ENCODE measurements at places on chromosomes 3 and 15.

- DNase-seq = no peak
Observed at GRCh38 chr15:71801935-71802655, 8.3 kb upstream of the NR2E3 start.

DNA sequence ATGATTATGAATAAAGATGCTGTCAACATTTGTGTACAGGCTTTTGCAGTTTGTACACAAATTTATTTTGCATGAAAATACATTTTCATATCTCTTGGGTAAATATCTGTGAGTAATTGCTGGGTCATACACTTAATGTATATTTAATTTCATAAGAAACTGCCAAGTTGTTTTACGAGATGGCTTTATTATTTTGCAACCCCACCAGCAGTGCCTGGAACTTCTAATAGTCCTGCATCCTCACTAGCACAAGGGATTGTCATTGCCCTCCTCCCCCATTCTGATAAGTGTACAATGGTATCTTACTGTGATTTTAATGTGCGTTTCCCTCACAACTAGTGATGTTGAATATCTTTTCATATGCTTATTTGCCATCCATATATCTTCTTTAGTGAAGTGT, 45.2 kb downstream of the ASTE1 start:
- DNase-seq = no peak

DNA sequence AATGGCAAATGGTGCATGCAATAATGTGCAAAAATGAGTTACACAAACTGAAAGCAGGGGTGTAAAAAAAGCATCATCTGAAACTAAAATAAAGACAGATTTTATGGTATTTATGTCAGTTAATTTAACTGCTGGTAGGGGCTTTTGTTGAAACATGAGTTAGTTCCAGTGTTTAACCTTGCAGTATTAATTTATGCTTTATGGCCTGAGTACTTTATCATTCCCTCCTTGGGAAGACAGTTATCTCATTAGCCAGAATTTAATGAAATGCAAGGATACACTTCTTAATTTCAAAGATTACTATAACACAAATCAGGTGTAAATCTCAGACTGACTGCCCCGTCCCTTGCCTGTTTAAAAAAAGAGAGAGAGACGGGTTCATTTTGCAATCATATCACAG, 240.1 kb upstream of the MEIS2 start:
- no peak for DNase-seq

- DNase-seq = no peak
Observed at GRCh38 chr3:142149673-142149992, 289 bp upstream of the TFDP2 start.

- DNase-seq = no peak
Observed at GRCh38 chr3:49966233-49966942, 26.4 kb downstream of the RBM6 start.

- no peak for DNase-seq
Observed at GRCh38 chr3:18888370-18888769, 259.9 kb upstream of the KCNH8 start.

DNA sequence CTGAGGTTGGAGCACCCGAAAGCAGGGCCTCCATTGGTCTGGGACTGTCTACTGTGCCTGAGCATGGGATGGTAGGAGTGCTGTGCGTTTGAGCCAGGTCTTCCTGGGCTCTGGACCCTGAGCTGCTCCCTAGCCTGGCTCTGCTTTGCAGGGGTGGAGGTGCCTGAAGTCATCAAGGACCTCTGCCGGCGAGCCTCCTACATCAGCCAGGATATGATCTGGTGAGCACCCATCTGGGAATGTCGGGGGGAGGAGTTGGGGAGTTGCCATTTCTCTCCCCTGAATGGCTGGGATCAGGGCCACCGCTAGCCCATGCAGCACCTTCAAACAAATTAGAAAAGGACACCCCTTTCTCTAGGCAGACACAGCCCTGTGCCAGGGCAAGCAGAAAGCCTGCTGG, 20.7 kb downstream of the DUOX1 start:
- DNase-seq = no peak

- DNase-seq = no peak
Observed at GRCh38 chr3:70861234-70861633, 548.8 kb upstream of the MDFIC2 start.

GRCh38 chr3:184379358-184380184, at the start of gene CHRD:
Gene CHRD (plus strand): TSS chr3:184380054. CDS start chr3:184380319, 265 bp downstream.
- no peak for DNase-seq

- DNase-seq = no peak
Observed at GRCh38 chr15:76177491-76178040, 117.8 kb downstream of the TMEM266 start.

GRCh38 chr3:330494-331115, 134.0 kb downstream of the CHL1 start:
- no peak for DNase-seq

DNA sequence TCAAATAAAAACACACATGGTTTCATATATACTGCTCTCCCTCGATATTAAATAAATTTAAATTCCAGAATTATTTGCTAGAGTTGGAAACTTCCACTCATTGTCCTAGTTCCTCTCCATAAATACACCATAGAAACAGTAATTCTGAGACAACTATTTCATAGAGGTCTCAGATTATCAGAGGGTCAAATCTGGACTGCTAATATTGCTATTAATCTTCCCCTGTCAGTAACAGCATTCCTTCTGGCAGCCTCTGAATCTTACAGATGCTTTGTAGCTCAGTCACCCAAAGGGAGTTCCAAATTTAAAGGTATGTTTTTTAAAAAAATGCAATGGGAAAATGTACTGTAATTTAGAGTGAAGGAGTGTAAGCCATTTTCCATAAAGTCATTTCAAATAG, 428.8 kb downstream of the PYDC2 start:
- no peak for DNase-seq

DNA sequence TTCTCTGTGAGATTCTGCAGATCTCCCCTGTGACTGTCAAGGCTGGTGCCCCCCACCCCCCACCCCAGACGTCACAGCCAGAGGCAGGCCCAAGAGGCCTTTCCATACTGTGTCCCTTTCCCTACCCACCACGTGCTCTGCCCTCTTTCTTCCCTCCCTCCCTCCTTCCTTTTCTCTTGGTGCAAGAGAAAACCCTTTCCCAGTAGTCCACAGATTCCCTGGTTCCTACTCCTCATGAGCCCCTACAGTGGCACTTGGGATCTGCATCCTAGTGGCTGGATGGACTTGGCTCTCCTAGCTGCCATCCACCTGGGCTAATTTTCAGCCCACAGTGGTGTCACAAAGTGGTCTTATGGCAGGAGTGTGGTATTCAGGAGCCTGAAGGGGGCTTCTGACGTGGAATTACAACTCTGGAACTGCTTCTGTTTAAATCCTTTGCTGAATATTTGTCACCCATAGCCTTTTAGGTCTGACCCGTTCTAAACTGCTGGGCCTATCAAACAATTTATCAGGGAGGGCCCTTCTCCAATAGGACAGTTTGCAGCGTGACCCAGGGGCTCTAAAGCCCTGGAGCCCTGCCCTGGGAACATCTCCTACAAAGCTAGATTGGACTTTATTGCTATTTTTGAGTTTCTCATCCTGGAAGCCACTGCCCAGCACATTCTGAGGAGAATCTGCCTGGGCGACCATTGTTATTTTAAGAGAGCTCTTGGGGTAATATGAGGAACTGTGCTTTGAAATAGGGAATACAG, 35.3 kb downstream of the KLF13 start:
- no peak for DNase-seq

DNA sequence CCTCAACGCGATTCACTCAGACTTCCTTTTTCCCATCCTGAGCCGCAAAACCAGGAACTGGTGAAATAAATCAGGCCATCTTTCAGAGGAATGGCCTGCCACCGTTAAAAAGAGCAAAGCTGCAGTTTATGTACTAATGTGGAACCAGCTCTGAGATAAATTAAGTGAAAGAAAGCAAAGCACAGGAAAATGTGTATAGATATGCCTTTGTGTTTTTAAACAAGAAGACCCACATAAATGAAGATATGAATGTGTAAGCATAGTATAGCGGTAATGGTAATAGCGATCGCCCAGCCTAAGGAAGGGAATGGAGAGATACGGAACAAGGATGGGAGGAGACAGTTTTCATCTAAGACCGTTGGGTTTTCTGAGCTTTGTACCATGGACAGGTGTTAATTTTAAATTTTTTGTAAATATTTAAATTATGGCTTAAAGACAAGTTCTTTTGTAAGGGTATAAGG, 30.8 kb upstream of the RPN1 start:
- DNase-seq = no peak

- DNase-seq = no peak
Observed at GRCh38 chr15:44340410-44340809, 51.9 kb downstream of the GOLM2 start.

DNA sequence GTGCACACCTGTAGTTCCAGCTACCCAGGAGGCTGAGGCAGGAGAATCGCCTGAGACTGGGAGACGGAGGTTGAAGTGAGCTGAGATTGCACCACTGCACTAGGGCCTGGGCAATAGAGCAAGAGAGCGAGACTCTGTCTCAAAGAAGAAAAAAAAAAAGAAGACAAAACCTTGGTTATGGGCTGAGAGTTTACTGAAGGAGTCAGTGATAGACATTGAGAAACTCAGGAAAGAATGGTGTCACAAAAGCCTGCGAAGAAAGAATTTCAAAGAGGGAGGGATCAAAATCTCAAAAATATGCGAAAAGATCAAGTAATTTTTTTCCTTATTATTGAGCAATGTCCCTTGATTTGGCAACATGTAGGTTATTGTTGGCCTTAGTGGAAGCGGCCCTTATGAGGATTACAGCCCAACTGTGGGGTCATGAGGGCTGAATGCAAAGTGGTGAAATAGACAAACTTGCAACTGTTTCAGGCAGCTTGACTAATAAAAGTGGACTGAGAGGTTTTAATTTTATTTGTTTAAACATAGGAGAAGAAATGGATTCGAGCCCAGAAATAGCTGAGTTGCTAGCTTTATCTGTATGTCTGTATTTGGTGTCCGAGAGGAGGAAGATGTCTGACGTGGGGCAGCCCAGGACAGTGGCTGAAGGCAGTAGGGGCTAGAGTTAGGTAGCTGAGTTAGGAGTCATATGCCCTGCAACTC, 18.8 kb upstream of the CELF6 start:
- no peak for DNase-seq

- no peak for DNase-seq
Observed at GRCh38 chr3:188037965-188038581, 115.9 kb upstream of the LPP start.

DNA sequence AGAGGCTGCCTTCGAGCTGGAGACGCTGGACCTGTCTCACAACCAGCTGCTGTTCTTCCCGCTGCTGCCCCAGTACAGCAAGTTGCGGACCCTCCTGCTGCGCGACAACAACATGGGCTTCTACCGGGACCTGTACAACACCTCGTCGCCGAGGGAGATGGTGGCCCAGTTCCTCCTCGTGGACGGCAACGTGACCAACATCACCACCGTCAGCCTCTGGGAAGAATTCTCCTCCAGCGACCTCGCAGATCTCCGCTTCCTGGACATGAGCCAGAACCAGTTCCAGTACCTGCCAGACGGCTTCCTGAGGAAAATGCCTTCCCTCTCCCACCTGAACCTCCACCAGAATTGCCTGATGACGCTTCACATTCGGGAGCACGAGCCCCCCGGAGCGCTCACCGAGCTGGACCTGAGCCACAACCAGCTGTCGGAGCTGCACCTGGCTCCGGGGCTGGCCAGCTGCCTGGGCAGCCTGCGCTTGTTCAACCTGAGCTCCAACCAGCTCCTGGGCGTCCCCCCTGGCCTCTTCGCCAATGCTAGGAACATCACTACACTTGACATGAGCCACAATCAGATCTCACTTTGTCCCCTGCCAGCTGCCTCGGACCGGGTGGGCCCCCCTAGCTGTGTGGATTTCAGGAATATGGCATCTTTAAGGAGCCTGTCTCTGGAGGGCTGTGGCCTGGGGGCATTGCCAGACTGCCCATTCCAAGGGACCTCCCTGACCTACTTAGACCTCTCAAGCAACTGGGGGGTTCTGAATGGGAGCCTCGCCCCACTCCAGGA, 21.1 kb downstream of the NRROS start:
- DNase-seq = no peak

DNA sequence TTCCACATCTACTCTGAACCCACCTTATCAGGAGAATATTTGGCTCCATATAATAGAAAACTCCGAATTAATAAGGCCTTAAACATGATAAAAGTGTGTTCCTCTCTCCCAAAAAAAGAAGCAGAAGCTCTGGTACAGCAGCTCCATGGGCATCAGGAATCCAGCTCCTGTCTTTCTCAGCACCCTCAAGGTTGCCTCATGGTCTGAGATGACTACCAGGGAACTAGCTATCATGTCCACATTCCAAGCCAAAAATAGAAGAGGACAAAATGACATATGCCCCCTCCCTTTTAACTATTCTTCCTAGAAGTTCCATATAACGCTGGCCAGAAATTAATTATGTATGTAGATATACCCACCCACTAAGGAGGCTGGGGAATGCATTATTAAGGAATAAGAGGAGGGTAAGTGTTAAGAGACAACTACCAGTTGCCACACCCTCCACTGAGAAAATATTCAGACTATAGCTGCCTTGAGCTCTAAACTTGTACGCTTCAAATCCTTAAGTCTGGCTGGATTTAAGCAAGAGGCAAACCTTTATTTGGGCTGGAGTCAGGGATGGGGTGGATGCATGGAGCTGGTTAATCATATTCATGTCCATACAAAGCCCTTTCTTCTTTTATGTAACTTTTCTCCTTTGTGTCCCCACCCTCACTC, 35.8 kb upstream of the CTDSPL start:
- DNase-seq = no peak

DNA sequence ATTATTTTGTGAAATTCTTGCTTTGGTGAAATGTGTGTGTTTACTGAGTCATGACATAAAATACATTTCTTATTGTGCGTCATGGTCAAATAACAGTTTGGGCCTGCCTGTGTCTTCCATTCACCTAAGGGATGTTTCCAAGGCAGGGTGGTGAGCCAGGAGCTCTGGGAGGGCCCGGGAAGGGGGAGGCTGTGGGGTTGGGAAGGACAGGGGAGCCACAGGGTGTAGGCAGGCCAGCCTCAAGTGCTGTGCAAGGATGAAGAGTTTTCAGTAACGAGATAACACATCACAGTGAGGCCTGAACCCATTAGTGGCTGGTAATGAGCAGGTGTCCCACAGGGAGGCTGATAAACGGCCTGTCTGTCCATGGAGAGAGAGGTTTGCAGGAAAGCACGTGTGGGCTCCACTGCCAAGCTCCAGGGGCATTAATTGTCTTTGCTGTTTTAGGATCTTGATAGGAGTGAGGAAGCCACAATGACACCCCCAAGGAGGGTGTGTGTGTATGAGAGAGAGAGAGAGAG, 35.6 kb upstream of the SEC13 start:
- no peak for DNase-seq

- no peak for DNase-seq
Observed at GRCh38 chr15:79067969-79068368, 22.6 kb downstream of the RASGRF1 start.

- no peak for DNase-seq
Observed at GRCh38 chr15:71149646-71150557, 34.6 kb downstream of the THSD4 start.

DNA sequence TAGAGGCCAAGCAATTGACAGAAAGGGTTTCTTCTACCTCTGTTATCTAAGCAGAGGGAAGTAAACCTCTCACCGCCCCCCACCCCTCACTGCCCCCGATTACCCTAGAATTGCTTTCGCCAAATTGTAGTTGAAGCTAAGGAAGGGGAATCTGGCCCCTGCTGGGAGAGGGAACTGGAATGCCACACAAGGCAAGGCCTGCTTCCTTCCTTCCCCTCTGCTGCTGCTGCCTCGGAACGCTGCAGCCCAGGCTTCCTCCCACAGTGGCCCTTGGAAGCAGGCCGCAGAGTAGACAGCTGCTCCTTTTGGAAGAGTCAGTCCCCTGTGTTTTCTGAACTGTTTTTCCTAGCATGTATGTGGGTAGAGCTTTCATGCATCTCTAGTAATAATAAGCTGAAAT, 21.6 kb downstream of the RLBP1 start:
- no peak for DNase-seq

Measured in GM12878 (cell line).